NCI-H2029 (cell line): ENCODE measurements at places on chromosomes 6 and 20.

GRCh38 chr6:25404693-25405169 is 125.6 kb downstream of the CARMIL1 start:
- DNase-seq, result no peak

GRCh38 chr6:69005199-69005598 is 370.1 kb downstream of the ADGRB3 start:
- no peak for DNase-seq

- no peak for DNase-seq
Observed at GRCh38 chr20:62025394-62025793, 40.3 kb downstream of the TAF4 start.

DNA sequence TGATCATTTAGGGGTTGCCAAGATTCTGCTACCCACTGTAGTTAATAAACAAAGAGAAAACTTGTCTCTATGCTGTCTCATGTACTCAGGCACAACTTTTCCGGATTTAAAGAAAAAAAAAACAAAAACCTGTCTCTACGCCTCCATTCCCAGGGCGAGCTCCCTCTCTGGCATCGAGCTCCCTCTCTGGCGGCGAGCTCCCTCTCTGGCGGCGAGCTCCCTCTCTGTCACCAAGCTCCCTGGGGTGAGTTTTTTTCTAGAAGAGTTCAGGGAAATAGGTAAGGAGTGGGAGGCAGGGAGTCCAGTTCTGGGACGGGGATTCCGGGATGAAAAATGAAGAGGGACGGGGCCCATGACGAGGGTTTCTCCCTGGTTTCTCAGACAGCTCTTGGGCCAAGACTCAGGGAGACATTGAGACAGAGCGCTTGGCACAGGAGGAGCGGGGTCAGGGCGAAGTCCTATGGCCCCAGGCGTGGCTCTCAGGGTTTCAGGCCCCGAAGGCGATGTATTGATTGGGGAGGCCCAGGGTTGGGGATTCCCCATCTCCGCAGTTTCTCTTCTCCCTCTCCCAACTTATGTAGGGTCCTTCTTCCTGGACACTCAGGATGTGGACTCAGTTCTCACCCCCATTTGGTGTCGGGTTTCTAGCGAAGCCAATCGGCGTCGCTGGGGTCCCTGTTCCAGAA is 16.5 kb upstream of the HLA-A start:
- no peak for DNase-seq

GRCh38 chr6:21199262-21199661 is 394.3 kb upstream of the SOX4 start:
- no peak for DNase-seq

DNA sequence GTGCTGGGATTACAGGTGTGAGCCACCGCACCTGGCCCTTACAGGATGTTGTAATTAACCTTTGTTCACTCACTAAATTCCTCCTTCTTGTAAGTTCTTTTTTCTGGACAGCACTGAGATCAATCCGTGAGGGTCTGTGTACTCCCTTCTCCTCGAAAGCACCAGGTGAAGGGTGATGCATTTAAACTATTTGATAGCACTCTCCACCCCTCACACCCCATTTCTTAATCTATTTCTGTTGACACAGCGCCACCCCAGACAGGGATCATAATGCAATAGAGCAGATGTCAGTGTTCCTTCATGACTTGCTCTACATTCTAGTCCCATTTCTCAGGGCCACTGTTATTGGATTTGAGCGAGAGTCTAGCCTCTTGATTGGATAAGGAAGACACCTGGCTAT is 46.3 kb downstream of the PPP1R14C start:
- no peak for DNase-seq

- no peak for DNase-seq
Observed at GRCh38 chr20:58614366-58614765, 36.7 kb upstream of the STX16 start.

DNA sequence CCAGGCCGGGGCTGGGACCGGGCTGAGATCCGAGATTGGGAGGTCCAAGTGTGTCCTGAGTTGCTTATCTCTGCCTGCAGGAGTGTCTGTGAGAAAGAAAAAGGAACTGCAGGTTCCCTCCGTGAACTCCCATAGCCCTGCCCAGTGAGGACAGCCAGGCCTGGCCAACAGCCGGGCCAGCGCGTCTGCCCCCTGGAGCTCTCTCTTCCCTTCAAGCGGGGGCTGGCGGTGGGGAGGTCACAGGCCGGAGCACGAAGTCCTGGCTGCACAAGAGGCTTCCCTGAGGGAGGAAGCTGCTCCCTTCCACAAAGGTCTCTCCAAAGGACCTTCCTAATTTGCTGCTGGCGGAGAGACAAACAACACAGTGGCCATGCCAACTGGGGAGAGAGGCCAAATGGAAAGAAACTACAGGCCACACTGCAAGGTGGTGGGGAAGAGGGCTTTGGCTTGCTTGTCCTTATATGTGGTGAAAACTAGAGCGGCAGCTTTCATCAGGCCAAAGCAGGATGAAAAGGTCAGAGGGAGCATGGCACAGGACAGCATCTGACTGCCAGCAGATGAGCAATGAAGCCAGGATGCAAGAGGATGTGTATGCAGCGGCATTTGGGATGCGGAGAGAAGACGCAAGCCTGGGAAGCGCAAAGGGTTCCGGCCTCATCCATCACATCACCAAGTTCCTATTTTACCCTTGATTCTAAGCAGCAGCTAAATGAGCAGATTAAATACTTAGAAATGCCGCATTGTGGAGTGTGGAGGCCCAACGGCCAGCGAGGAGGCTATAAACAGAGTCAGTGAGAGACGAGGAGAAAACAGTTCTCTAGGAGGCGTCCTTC is 260.0 kb downstream of the ERMARD start:
- no peak for DNase-seq

GRCh38 chr20:37821696-37822095 is 81.2 kb upstream of the VSTM2L start:
- DNase-seq, result no peak

DNA sequence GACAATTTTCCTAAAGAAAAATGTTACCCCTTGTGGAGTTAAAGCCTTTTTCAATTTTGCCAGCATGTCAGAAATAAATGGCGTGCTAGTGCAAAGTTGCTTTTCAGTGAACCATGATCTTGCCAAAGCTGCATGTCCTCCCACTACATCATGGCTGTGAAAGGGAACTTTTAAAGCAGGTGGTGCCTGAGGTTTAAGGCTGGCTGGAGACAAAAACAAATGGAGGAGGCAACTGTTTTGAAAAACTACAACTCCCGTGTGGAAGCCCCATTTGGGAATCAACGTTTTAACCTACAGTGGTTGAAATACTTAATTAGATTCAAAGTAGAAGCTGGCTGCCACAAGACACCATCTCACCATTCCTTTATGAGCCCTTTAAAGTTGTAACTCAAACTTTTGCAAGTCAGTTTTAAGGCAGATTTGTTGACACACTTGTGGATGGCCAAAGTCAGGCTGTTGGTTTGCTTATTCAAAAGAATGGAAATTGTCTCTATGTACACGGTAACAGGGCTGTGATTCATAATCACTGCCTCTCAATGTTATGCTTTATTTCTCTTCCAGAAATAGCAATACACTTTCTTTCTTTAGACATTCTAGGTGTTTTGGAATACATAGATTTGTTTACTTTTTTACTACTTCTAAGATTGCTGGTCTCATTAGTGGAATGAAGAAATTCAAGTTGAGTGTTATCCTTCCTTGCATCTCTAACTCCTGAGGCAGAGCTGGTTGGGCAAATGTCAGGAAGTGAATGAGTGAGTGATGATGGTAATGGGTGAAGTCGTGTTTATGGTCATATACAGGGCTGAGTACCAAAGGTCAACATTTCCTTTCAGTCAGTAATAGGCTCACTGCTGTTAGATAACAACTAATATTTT is 196.4 kb upstream of the GMDS start:
- DNase-seq, result no peak

- DNase-seq, result no peak
Observed at GRCh38 chr6:101001607-101002006, 120.5 kb upstream of the ASCC3 start.

DNA sequence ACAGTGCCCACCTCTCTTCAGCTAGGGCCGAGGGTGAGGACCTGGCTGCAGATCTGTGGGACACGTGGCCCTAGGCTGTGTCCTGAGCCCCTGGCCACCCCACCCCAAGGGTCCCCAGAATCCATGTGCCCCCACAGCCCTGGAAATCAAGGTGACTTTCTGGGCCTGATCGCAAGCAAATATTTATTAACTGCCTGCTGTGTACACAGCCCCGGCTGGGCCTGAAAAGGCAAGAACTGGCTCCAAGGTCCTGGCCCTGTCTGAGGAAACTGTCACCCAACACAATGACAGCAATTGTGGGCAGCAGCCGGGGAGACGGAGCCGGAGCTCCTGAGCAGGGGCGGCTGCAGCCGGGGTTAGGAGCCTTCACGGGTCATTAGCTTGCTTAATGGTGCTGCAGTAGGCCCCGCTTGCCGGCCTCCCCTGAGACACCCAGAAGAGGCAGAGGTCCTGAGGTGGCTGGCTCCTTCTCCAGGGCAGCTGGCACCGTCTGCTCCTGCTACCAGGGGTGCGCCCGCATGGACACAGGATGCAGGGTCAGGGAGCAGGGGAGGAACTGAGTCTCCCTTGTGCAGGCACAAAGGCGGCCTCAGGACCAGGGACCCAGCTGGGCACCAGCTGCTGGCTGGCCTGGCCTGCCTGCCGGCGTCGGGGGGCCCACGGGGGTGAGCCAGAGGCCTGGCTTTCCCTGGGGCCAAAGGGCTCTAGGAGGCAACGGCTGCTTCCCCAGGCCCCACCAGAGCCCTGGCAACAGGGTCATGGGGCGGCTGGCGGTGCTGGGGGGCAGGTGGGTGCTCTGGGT is 24.1 kb downstream of the NPEPL1 start:
- DNase-seq, result no peak

DNA sequence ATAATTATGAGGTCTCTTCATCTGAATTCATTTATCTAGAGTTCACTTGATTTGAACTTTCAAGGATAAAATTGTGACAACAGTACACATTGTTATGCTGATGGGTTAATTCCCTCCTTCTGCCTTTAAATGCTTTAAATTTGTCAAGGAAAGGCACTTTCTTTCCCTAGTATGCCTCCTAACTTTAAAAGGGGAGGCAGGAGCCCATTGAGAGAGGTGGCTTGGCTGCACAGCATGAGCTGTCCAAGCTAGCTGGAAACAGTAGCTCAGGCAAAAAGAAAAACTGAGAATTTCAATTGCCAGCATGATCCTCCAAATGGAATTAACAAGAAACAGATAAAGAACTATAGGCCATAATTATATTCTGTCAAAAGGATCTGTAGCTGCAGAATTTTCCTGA is 243.3 kb upstream of the GRIK2 start:
- DNase-seq, result no peak

- no peak for DNase-seq
Observed at GRCh38 chr6:100775667-100776066, 105.5 kb downstream of the ASCC3 start.

GRCh38 chr20:10508468-10509251 is 73.6 kb downstream of the SLX4IP start:
- DNase-seq, result no peak

- no peak for DNase-seq
Observed at GRCh38 chr6:37696841-37697662, 631 bp downstream of the MDGA1 start.

DNA sequence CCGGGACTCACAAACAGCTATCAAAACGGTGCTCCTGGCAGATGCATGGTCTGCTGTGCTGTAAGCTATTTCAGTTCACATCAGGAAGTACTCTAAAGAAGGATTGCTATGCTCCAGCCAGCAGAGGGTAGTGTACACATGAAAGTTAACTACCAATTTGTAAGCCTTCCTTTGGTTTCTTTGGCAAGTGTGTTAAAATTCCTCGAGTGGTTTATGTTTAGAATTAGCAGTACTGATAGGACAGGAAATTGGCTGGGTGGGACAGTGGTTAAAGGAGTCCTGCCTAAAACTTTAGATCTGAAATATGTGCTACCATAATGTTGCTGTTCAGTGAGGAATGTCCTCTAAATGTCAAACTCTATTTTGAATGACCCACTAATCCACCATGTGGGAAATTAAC is 47.4 kb downstream of the TRMT11 start:
- peak; percentile 65 for DNase-seq

DNA sequence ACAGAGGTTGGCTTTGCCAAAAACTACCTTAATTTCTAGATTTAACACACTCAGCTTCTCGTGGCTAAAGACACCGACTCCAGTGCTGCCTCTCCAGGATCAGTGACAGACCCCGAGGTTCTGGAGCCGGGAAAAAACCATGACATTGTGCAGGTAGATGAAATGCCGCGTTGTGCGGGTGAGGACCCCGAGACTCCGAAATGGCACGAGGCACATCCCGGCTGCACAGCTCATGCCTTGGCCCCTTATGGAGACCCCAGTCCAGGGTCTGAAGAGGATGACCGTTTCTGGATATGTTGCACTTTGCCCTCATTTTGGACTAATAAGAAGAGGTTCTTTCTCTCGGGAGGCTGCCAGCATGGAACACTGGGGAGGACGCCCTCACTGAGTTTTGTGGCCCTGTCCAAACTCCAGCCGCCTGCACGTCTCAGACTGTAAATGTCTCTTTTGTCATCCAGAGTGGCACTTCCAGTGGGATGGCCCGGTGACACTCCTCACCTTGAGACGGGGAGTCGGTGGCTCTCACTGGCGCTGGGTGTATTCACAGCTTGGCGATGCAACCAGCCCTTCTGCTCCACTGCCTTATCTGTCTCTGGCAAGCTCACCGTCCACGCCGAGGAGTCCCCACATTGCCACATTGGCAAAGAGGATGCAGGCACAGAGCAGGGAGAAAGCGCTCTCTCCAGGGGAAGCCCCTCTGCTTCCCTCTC is 245.2 kb downstream of the SMOC2 start:
- DNase-seq, result no peak

DNA sequence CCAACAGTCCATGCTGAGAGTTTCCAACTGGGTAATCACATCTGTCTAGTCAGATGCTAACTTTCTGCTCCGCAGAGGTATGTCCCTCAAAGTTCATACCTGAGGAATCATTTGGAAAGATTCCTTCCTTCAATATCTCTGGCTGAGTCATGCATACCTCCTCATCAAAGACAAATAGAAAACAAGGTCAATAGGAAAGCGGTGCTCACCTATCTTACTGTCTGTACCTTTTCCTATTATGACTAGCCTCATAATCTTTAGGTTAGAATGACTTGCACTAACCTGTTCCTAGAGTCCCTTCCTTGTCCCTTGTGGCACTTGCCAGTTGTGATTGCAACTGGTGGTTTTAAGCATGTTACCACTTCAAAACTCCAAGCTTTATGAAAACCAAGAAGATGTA is 78.2 kb upstream of the PTPRK start:
- DNase-seq, result no peak

- peak; percentile 47 for DNase-seq
Observed at GRCh38 chr20:38222231-38222922, 38.2 kb downstream of the KIAA1755 start.

- DNase-seq, result no peak
Observed at GRCh38 chr6:28488916-28489365, 26.7 kb downstream of the GPX6 start.
